ENCODE measurements at places on chromosomes 2 and 18.
A peak's percentile ranks its signal among the peaks of the same experiment; 100 is the strongest.

DNA sequence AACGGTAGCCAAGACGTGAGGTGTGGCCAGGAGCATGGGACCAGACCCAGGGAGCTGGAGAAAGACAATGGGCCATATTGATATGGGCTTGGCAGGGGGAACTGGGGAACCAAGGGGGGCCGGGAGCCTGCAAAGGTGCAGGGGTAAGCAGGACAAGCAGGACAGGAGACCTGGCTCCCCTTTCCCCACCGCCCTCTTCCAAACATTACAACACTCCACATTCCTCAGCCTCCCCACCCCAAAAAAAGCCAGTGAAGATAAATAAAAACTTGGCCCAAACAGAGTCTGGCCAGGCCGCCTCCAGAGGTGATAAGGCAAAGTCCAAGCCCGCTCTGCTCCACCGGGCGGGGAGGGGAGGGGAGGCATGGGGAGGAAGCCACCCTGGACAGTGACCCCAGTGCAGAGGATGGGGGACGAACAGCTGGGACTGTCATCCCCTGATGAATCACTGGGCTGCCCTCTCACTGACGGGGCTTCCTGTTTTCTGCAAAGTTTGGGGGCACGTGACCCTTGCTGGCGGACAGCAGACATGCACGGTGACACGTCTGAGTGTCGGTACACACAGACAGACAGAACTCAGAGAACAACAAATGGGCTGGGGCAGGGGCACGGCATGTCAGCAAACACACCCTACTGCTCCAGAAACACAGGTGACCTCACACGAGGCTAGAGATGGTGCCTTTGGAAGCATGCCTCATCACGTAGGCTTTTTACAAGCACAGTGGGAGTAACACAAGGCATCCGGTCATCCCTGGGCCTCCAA lies 100.2 kb downstream of the TNS1 start:
- peak; percentile 66 for DNase-seq

DNA sequence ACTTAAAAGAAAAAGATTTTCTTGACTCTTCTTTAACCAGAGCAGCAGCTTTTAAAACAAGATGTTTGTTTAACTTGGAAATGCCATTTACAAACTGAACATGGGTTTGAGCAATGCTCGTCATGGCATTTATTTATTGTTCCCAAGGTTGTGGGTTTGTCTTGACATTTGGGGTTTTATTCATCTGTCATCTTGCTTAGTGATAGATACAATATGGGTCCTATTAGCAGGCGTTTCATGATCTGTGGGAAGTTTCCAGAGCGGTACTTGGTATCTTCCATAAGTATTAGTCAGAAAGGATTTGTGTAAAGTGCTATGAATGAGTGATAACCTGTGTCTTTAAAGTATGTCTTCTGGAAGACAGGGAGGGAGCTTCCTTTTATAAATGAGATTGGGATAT lies 29.9 kb upstream of the MGAT5 start:
- no peak for DNase-seq

DNA sequence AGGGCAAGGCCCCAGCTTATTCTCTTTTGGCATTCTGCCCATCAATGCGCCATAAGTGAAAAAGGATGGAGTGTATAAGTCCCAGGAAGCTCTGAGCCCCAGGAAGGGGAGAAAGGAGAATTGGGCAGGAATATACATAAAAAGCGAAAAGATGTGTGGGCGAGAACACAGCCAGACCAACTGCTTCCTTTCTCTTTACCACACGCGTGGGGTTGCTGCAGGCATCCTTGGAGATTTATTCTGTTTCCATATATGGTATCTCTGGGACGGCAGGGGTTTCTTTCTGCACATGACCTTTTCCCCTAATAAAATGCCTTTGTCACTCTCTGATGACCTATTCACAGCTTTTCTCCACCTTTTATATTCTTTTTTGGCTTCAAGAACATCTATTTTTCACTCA lies 440.5 kb downstream of the NBAS start:
- no peak for DNase-seq

DNA sequence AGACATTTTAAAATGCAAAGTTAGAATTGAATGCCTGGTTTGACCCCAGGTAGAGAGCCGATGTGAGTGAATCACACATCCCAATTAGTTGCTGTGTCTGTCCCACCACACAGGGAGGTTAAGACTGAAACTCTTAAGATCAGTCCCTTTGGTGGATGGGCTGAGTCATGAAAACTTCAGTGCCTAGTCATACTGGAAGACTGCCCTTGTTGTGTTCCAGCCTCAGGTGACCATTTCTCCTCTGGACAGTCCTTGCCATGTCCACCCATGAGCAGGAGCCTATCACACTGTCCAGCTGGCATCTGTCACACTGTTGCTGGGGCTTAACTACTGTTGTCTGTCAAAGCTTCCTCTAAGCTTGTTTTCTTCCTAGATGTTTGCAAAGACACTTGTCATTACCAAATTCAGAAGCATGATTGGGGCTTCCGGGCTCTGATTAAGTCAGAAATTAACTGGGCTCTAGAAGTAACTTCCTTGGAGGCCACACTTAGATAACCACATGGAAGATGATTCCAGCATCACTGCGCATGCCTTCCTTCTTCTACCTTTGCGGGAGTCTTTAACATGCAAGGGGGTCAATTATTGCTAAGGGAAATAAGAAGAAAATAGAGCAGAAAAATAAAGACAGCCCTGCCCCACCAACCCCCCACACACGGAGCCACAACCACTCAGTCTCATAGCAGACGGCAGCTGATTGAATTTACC lies 21.3 kb downstream of the CYRIA start:
- no peak for DNase-seq

DNA sequence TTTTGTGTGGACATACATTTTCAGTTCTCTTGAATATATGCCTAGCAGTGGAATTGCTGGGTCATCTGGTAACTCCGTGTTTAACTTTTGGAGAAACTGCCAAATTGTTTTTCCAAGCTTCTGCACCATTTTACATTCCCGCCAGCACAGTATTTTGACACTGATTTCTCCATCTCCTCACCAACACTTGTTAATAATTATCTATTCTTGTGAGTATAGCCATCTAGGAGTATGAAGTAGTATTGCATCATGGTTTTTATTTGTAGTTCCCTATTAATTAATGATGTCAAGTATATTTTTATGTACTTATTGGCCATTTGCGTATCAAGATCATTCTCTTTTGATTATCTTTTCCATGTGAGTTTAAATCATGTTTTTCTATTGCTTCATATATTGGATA lies 17.9 kb upstream of the AOX1 start:
- DNase-seq, result no peak
